Skin of body (tissue), 3 donors: ENCODE measurements at places on chromosomes 7 and 10. TPM values are rescaled to one million over a fixed set of nuclear protein-coding genes. Genes with fewer than 3 reads are reported as not detected.

- DNase-seq = no peak
Observed at GRCh38 chr10:61986382-61986781, 84.9 kb downstream of the ARID5B start.

- no peak for DNase-seq
Observed at GRCh38 chr10:77405771-77406241, 231.8 kb downstream of the KCNMA1 start.

Gene ZC3HAV1L
- total RNA-seq = 22.2 TPM

- DNase-seq = no peak
Observed at GRCh38 chr10:10814069-10814468, 203.6 kb upstream of the CELF2 start.

Gene GPC2
- total RNA-seq = 3.9 TPM

DNA sequence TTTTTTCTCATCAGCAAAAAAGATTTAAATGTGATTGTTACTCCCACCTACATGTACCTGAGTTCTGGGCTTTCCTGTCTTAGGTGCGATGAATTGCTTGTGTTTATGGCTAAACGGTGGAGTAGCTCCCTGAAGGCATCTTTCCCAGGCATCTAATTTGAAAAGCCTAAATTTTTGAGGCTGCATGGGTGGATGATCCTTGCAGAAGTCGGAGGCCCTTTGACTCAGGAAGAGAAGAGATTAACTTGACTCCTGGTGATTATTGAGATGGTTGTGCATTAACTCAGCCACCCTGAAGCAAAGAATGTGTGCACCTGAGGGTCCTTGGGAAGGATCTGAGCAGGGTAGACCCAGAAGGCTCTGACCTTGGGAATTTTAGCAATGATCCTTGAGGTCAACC, 155.6 kb upstream of the SEMA3C start:
- no peak for DNase-seq

GRCh38 chr10:89665302-89665701, 20.3 kb upstream of the PANK1 start:
- no peak for DNase-seq

- DNase-seq = no peak
Observed at GRCh38 chr7:105649727-105650381, 68.6 kb upstream of the EFCAB10 start.

DNA sequence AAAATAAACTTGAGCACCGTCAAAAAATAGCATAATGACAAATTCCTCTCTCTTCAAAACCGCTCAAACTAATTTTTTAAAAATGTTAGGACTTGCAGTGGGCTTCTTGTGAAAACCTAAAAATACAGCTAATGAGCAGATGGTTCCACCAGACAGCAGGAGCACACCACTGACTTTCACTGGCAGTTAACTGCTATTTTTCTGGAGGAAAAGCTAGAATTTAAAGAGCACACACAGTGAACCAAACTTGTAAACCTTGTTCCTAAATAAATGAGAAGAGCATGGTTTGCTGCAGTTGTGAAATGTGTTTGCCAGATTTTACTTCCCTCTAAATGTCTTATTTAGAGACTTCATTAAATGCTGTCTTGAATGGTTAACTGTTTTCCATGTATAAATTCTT, 143.9 kb downstream of the RAPGEF5 start:
- DNase-seq = peak; percentile 20

- no peak for DNase-seq
Observed at GRCh38 chr10:12655940-12656339, 306.6 kb downstream of the CAMK1D start.

- no peak for DNase-seq
Observed at GRCh38 chr7:31110331-31111108, 58.4 kb downstream of the ADCYAP1R1 start.

DNA sequence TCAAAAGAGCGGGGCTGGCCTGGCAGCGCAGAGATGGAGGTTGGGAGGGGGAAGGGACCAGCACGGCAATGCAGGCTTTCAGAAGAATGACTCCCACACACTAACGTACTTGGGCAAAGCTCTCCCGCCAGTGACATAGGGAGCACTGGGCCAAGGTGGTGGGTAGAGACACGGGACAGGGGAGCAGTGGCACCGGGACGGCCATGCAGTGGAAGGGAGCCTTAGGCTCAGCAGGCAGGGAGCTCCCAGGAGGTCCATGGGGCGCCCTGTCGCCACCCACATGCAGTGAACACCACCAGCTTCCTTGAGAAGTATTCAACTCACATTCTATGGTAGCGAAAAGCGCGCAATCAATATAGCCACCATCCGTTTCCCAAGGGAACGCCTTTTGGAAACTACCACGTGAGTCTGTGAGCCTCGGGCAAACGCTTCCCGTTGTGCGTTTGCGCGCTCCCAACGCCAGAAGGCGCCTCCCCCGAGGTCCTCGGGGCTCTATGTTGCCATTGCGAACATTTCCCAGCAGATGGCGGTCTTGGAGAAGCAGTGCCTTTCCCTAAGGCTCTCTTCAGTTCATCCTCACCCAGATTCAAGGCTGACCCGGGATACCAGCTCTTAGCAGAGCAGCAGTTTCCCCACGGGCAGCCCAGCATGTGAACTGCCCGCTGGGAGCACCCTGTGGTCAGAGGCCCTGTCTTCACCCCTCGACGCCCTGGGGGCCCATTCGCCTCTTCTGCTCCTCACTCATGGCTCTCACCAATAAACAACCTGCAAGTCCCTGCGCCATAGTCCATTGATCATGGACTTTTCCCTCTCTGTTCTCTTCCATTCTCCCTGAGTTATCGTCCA, 16.4 kb upstream of the OPALIN start:
- DNase-seq = peak; percentile 75

DNA sequence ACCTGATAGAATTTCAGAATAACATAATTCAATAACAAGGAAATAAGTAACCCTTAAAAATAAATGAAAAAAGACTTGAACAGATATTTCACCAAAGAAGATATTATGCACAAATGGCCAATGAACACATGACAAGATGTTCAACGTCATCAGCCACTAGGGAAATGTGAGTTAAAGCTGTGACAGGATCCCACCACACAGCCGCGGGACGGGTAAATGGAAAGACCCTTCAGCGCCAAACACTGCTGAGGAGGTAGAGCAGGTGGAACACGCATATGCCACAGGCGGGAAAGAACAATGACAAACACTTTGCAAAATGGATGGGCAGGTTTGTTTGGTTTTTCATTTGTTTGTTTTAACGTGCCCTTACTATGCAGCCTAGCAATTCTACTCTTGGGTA, 86.1 kb upstream of the RNF32 start:
- DNase-seq = no peak

Gene MIOS
- total RNA-seq = 50.0 TPM

Gene ECHDC3
- total RNA-seq = 17.0 TPM

- no peak for DNase-seq
Observed at GRCh38 chr7:117227091-117227490, 95.8 kb downstream of the WNT2 start.

GRCh38 chr10:126309228-126309883, 78.9 kb downstream of the ADAM12 start:
- DNase-seq = no peak

Gene SEMA3C
- total RNA-seq = 103 TPM

Gene CNNM1
- 0.20 TPM for total RNA-seq

- no peak for DNase-seq
Observed at GRCh38 chr10:24680647-24681524, 42.8 kb downstream of the ARHGAP21 start.

GRCh38 chr7:2869981-2870380, 25.9 kb upstream of the GNA12 start:
- no peak for DNase-seq

DNA sequence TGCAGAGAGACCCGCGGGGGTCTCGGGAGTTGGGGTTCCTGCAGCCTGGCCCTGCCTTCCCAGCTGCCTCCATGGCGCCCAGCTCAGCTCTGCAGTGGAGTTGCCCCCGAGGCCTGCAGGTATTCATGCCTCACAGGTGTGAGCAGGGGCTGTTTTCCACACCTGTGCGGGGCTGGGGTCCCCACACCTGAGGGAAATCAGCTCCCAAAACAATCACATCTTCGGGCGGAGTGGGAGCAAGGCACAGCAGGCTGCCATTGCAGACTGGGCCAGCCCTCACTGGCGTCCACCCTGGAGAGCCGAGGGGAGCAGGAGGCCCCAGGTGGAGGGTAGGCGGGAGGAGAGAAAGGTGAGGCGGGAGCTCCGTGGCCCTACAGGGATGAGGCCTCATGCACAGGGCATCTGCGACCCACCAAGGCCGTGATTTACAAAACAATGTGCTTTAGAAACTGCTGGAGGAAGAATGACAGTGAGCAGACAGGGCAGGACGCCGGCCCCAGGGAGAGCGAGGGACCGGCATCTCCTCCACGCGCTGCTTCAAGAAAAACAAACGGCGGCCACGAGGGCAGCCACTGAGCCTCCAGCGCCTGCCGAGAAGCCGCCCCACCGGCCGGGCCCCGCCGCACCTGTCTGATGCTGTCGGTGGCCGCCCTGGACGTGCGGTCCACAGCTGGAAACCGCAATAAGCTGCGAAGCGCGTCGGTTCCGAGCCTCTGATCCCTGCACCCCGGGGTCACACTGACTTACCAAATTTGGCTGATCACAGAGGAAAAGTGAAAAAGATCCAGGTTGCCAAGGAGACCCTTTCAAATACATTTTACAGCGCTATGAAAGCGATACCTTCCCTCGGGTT, 53.0 kb upstream of the PDGFA start:
- no peak for DNase-seq

DNA sequence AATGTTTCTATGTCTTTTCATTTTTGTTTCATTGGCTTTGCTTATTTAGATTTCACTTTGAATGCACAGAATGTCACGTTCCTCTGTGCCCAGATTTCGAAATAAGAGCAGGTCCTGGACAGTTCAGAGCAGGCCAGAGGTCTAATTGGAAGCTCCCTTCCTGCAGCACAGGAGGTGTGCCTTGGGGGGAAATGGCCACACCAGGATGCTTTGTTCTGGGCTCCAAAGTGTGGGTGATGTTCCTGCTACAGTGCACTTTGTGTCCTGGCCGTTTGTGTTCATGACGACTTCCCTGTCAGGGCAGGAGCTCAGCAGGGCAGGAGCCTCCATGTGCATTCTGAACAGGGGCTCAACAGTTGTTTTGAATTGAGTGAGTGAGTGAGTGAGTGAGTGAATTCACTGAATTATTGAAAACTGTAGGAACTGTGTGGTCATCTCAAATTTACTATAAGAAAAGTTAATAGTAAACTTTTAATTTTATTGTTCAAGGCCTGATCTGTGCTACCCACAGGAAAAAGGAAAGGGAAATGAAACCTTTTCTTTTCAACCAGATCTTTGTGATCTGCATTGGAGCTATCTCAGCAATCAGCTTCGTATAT, 109.5 kb upstream of the GJD4 start:
- DNase-seq = no peak

DNA sequence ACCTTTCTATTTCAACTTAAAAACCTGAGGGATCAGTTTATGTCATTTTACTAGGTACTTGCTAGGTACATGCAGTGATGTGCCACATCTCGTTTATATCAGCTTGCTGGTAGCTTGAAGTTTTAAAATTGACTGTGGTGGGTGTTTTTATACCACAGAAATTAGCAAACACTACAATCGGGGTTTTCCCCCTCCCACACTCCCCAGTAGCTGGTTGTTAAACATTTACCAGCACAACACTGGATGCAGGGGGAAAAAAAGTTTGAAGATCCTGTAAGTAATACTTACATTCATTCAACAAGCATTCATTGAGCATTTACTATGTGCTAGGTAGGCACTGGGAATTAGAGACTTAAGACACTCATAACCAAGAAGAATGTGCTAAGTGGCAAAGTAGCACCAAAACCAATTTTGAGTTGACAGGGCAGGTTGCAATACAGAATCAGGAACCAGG, 32.6 kb downstream of the USP6NL start:
- DNase-seq = no peak

- DNase-seq = no peak
Observed at GRCh38 chr7:51313738-51314425, 2.7 kb downstream of the COBL start.

Gene FEZF1
- not detected for total RNA-seq

DNA sequence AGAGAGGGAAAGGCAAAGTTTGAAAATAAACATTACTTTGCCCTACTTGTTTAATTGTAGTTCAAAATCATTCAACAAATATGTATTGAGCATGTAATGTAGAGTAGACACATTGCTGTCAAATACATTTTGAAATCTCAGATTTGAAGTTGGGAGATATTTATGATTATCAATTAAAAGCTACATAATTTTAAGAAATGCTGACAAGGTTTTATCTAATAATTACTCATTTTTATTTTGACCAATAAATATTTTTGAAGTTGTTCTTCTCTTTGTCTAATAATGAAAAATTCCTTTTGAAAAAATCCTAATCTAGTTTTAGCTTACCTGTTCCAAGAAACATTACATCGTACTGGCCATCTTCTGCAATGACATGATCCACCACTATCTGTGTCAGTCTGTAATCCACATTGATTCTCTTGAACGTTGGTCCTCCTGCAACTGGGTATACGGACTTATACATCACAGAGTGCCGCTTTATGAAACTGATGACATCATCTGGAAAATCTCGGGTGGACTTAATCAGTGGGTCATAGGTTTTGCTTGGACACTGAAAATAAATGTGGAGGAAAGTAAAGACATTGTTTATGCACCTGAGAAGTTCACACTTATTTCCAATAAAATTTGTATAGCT, 164.7 kb downstream of the SEMA3D start:
- DNase-seq = no peak

GRCh38 chr10:60414877-60415585, 25.4 kb upstream of the ANK3 start:
- DNase-seq = no peak

- no peak for DNase-seq
Observed at GRCh38 chr7:45712872-45713668, 138.9 kb downstream of the ADCY1 start.

Gene GIMAP5
- 11.5 TPM for total RNA-seq

- no peak for DNase-seq
Observed at GRCh38 chr7:33067921-33068320, 5.3 kb upstream of the NT5C3A start.

GRCh38 chr10:59047957-59048618, 128.4 kb upstream of the PHYHIPL start:
- no peak for DNase-seq
